WTC11 (cell line): ENCODE measurements at places on chromosomes 1 and 21.
A peak's percentile ranks its signal among the peaks of the same experiment; 100 is the strongest.

- no peak for DNase-seq
Measured at GRCh38 chr1:89900791-89901708, 80.2 kb downstream of the LRRC8D start.

- no peak for DNase-seq
Measured at GRCh38 chr1:66300972-66301451, 232.9 kb upstream of the SGIP1 start.

GRCh38 chr1:219374636-219375035 is 201.0 kb downstream of the LYPLAL1 start:
- DNase-seq, result no peak

DNA sequence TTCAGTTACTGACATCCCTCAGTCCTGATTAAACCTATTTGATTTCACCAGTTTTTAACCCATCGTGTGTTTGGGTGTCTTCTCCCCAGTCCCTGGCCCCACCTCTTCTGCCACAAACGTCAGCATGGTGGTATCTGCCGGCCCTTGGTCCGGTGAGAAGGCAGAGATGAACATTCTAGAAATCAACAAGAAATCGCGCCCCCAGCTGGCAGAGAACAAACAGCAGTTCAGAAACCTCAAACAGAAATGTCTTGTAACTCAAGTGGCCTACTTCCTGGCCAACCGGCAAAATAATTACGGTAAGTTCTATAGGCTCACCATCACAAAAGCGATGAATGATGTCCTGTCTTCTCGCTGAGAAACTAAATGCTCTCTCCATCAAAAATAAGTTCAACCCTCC is 28.7 kb downstream of the NBPF3 start:
- peak; percentile 72 for DNase-seq

DNA sequence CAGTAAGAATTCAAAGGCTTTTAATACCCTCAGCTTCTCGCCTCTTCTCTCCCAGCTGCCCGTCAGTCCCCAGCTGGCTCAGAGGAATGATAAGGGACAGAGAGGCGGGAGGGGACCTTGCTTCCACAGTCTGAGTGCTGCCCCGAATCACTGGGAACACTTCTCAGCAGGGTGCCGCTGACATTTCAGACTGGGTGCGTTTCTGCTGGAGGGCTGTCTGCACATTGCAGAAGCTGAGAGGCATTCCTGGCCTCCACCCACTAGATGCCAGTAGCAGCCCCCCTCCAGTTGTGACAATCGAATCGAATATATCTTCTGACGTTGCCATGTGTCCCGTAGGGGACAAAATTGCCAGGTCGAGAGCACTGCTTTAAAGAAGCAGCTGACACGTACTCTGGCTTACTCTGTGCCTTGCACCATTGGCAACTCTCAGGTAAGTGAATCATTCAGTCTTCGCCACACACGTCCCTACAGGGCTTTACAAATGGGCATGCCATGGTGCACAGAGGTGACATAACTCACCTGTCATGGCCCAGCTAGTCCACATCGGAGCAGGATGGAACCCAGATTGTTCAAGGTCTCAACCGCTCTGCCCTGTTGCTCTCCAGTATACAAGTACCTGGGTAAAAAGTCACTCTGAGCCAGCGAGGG is 23.9 kb downstream of the CTNNBIP1 start:
- no peak for DNase-seq

GRCh38 chr1:92797961-92798360 is 13.1 kb upstream of the EVI5 start:
- DNase-seq, result no peak

DNA sequence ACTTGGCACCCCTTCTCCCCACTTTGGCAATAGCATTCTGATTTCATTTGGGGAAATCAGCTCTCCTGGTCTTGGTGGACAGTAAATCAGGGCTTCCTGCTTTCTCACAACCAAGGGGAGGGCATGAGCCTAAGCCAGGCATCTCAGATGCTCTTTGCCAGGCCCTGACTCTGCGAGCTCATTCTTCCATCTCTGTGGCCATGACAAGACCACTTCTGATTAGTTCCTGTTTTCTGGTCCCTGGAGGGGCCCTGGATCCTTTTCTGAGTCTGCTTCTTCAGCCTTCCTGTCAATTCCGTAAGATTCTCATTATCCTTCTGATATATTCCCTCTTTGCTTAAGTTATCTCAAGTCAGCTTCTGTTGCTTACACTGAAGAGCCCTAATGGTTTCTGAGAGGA is 210.4 kb downstream of the HIVEP3 start:
- no peak for DNase-seq

DNA sequence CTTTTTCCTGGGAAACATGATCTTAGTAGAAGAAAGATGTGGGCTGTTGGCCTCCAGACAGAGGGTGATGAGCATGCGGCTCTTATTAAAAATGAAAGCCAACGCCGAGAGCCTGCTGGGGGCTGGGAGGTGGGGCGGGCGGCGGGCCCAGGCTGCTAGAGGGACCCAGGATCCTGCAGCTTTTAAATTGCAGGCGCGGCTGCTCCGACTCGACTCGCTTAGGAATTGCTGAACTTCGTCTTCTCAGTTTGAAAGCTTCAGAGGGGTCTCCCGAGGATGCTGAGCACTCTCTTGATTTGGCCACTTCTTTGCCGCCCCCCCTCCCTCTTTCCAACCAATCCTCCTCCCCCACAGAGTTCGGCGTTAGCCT is 1.2 kb downstream of the AGPAT3 start:
- no peak for DNase-seq

DNA sequence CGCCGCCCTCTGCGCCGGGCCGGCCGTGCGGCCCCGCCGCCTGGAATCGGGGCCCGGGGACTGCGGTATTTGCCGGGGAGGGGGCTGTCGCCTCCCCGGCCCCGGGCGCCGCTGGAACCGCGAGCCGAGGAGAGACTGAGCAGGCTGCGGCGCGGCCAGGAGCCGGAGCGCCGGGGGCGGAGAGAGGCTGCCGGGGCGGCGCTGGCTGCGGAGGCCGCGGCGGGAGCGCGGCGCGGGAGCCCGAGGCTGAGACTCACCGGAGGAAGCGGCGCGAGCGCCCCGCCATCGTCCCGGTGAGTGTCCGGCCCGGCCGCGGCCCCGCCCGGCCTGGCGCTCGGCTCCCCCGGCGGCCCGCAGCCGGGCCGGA is 746 bp downstream of the DYRK1A start:
- DNase-seq, result no peak

GRCh38 chr1:151577173-151577572 is 34.7 kb upstream of the SNX27 start:
- DNase-seq, result peak; percentile 18

DNA sequence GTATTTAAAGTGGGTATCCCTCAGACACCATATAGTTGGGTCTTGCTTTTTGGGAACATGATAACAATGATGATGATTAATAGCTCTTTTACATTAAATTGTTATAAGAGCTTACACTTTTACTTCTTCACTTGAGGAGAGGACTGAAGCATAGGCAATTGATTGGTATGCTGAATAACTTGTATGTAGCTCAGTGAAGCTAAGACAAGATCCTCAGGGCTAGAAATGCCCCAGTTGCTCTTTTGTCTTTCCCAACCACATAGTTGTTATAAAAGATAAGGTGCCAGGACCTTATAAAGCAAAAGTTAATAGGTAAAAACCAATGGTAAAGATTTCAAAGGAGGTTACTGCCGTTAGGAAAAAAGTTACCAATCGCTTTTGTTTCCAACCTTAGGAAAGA is 123.4 kb downstream of the KCNK1 start:
- no peak for DNase-seq

DNA sequence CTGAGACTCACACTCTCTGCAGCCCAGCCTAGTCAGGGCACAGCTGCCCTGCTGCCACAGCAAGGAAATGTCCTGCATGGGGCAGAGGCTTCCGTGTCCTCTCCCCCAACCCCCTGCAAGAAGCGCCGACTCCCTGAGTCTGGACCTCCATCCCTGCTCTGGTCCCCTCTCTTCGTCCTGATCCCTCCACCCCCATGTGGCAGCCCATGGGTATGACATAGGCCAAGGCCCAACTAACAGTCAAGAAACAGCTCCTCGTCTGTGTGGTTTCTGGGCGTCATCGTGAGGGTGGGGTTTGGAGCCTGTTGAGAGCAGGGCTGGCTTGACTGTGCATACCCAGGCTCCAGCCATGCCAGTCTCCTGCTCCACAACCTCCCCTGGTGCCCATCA is 19.5 kb downstream of the FAAH start:
- DNase-seq, result peak; percentile 71

DNA sequence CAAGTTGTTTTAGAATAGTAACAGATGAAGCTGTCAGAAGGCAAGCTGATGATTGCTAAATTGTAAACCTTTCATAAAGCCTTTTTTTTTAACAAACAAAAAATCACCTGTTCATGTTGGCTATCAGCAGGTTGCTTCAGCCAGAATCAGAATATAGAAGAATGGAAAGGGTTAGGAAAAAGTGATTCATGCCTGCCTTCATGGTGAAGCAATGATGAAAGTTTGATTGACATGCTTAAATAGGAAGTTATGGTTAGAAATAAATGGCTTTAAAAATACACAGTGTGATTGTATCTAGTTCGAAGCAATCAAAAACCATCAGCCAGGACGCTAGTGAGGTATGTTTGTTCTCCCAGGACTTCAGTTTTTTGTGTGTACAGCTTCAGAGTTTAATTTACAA is 37.9 kb downstream of the GABPA start:
- no peak for DNase-seq

DNA sequence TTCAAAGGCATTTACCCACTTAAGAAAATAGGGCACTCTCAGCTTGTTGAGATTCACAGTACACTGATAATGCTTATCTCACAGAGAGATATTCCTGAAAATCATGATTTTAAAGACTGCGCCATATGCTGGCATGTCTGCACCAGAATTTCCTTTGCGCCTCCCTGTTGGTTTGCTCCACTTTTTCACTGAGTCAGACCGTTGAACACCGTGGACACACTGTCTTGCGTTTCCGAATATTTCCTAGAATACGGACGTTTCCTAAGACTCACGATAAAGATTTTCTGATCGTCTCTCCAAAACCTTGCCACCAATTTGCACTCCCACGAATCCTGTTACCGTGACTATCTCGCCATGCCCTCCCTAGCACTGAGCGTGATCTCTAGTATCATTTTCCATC is 497 bp upstream of the C1orf115 start:
- no peak for DNase-seq

DNA sequence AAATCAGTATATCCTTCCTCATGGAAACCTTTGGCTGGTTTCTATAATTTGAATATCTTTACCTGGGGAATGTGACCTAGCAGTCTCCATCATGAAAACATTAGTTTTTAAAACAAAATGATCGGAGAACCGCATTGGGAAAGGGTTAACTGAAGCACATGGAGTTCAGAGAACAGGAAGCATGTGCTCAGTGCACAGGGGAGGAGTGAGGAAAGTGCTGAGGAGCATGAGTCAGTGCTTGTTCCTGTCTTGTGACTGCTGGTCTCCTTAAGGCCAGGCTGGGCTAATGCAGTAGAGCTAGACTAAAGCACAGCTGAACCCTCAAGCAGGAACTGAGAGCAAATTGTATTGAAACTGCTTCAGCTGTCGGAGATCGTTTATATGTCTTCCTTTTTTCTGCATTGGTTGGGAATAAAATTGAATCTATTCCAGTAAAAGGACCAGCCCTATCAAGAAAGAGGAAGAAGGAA is 5.8 kb downstream of the IFI16 start:
- DNase-seq, result no peak

- no peak for DNase-seq
Measured at GRCh38 chr1:37424523-37424922, 49.9 kb upstream of the ZC3H12A start.

DNA sequence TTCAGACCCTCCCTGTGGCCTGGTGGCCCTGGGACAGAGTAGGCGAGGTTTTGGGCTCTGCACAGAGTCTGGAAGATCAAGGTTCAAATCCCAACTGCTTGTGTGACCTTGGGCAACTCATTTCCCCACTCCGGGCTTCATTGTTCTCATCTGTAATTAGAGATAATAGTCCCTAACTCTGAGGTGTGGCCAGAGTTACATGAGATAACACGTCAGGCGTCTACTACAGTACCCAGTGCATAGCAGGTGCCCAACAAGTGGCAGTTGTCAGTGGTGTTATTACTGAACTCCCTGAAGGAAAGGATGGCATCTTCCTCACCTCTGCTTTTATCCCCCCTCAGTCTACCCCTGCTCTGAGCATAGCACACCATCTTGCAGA is 20.8 kb downstream of the RAP1GAP start:
- DNase-seq, result no peak

DNA sequence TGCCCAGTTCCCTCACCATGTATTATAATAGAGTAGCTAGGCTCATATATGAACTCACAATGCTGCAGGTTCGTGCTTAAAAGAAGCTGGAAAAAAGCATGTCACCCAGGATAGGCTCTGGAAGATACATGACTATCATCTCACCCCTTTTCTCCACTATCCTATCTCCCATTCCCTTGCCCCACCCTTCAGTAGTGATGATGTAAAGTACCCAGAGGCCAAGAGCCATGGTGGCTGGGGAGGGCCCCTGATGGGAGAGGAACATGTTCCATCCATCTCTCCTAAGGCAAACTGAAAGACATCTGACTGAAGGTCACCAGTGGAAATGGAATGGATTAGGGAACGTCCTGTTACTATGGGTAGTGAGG is 20.3 kb upstream of the RBBP5 start:
- no peak for DNase-seq

- no peak for DNase-seq
Measured at GRCh38 chr1:46444466-46444865, 45.2 kb upstream of the DMBX1 start.

- DNase-seq, result peak; percentile 72
Measured at GRCh38 chr1:81799939-81800694, 617 bp upstream of the ADGRL2 start.

GRCh38 chr1:232259333-232259732 is 370.6 kb downstream of the SIPA1L2 start:
- no peak for DNase-seq

GRCh38 chr1:200558866-200559459 is 61.6 kb downstream of the KIF14 start:
- DNase-seq, result no peak

- no peak for DNase-seq
Measured at GRCh38 chr1:196380316-196380715, 227.9 kb downstream of the KCNT2 start.

DNA sequence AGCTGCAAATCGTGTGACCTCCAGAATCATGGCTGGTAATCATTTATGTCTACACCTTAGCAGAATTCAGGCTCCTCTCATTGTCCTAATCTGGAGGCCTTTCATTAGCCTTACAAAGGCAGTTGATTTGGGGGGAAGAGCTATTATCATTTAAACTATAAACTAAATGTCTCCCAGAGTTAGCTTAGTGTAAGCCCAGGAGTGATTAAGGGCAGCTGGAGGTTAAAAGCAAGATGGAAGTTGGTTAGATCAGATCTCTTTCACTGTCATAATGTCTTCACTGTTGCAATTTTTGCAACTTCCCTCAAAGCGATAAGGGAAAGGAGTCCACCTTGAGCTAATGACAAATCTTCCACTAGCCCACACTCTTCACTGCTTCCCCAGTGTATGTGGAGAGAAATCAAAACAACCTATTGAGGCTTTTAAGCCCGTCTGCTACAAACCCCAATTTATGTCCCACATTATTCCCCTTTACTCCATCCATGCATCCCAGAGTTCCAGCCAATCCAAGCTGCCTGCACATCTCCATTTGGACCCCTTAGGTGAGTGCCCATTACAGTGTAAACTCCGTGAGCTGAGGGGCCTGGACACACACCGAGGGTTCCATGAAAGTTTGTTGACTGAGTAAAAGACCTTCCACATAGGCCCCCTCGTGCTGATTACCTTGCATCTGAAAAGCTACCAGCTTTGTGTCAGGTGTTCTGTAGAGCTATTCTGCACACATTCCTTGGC is 61.5 kb upstream of the KLHDC7A start:
- DNase-seq, result no peak
